Gastroesophageal sphincter (tissue), 4 donors: ENCODE measurements at places on chromosomes 4 and X. TPM values are rescaled to one million over a fixed set of nuclear protein-coding genes. Genes with fewer than 3 reads are reported as not detected.

- ATAC-seq = no peak
These were observed 346.9 kb downstream of the BCOR start for GRCh38 chrX:39750848-39751247.

DNA sequence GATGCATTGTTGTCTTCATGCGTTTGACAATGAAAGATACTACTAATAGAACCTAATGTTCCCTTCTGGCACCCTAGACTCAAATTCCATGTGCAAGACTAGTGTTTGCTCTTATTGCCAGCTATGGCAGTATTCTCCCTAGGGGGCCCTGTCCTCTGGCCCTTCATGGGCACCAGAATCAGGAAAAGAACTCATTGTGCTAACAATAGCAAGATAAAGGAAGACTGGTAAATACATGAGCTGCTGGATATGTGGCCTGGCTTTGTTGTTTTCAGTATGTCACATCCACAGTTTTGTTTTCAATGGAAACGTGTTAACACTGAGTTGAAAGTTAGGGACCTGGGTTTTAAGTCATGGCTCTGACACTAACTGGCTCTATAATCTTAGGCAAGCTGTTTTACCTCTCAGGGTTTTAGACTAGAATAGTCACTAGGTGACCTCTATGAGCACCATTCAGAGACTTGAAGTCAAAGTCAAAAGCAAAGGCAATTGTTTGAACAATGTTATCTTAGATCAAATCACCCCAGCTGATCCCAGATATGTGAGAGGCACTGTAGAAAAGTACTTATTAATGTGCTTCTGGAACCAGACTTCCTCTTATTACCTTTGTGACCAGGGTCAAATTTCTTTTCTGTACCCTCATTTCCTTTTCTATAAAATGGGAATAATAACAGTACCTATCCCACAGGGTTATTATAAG, 253.7 kb upstream of the DIAPH2 start:
- no peak for ATAC-seq

DNA sequence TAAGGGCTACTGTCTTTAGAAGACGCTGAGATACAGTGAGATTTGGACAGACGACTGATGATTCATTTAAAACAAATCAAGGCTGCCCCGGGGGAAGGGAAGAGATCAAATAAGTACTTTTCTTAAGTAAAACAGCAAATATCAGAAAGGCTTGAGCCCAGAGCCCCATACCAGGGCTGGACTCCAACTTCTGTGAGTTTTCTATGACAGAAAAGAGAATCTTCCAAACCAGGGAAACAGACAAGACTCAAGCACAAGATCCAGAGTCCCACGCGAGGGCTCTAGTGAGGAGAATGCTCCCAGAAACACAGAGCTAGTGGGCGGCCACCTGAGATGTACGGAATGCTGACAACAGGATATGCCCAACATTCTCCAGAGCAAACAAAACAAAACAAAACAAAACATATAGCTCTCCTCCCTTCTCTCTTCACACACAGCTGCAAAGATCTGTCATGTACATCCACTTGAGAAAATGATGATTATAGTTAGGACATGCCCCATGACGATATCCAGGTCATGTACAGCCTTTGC, 13.1 kb downstream of the ACSL1 start:
- no peak for ATAC-seq

The MXRA5 gene
- total RNA-seq = 3.5 TPM

The CENPI gene
- total RNA-seq = 0.93 TPM

- no peak for ATAC-seq
These were observed 357 bp upstream of the ETNPPL start for GRCh38 chr4:108763226-108763593.

The CLDN34 gene
- not detected for total RNA-seq

The ADH1B gene
- 519 TPM for total RNA-seq

GRCh38 chr4:39808231-39808749, 110.4 kb downstream of the UBE2K start:
- ATAC-seq = no peak

- ATAC-seq = no peak
These were observed 49.5 kb upstream of the ATP6AP2 start for GRCh38 chrX:40531056-40531826.

- no peak for ATAC-seq
These were observed 65.6 kb upstream of the PDLIM3 start for GRCh38 chr4:185600801-185601434.

The LIN54 gene
- total RNA-seq = 12.4 TPM

DNA sequence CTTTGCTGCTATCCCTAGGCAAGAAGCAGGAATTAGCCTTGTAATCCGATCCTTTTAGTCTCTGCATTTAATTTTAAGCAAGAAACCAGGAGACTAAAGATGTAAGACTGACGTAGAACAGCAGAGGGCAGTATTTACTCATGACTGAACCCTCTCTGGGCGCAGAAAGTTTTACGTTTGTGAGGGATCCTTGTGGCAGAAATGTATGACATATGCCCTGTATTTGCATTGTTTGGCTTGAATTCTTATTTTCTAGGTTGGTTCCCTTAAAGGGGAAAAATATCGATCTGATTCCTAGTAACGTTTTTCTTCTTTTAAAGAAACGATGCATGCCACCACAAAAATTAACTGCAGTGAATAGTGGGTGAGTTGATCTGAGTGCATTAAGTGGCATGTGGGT, 1.3 kb upstream of the FAT4 start:
- ATAC-seq = no peak

GRCh38 chr4:15479089-15479912, 9.6 kb downstream of the CC2D2A start:
- ATAC-seq = peak; percentile 81

DNA sequence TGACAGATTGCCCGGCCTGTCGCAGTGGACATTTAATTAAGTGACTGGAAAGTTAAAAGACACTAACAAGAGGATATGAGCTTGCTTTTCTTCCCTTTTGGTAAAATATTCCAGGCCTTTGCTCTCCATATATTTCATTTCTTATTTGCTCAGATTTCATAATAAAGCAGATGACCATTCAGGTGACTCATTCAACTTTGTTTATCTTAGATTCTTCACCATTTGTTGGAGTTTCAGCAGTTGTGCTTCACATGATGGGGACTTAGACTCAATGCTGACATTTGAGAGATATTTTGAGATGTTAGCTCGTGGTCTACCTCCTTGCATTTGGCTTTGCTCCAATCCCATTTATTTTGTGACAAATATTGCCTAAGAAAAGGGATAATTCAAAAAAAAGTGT, 312.2 kb downstream of the ARHGAP24 start:
- ATAC-seq = peak; percentile 63

- ATAC-seq = no peak
These were observed 148.2 kb upstream of the RPS6KA3 start for GRCh38 chrX:20414762-20415445.

GRCh38 chr4:153076861-153077260, 127.4 kb upstream of the TRIM2 start:
- no peak for ATAC-seq

The P2RY10 gene
- not detected for total RNA-seq

The RRH gene
- total RNA-seq = 0.27 TPM

The VCX gene
- not detected for total RNA-seq

GRCh38 chr4:88609387-88609786, 17.1 kb downstream of the HERC3 start:
- ATAC-seq = no peak

The PDE6B gene
- 5.5 TPM for total RNA-seq
